ENCODE measurements at places on chromosomes 7 and 10.

- no peak for DNase-seq
Measured at GRCh38 chr7:122727354-122727753, 24.6 kb upstream of the RNF148 start.

GRCh38 chr10:77496941-77497420 is 140.6 kb downstream of the KCNMA1 start:
- DNase-seq = no peak

- DNase-seq = no peak
Measured at GRCh38 chr10:70162892-70163201, 7.5 kb downstream of the SAR1A start.

GRCh38 chr10:65891073-65891981 is 1034.5 kb upstream of the LRRTM3 start:
- no peak for DNase-seq

DNA sequence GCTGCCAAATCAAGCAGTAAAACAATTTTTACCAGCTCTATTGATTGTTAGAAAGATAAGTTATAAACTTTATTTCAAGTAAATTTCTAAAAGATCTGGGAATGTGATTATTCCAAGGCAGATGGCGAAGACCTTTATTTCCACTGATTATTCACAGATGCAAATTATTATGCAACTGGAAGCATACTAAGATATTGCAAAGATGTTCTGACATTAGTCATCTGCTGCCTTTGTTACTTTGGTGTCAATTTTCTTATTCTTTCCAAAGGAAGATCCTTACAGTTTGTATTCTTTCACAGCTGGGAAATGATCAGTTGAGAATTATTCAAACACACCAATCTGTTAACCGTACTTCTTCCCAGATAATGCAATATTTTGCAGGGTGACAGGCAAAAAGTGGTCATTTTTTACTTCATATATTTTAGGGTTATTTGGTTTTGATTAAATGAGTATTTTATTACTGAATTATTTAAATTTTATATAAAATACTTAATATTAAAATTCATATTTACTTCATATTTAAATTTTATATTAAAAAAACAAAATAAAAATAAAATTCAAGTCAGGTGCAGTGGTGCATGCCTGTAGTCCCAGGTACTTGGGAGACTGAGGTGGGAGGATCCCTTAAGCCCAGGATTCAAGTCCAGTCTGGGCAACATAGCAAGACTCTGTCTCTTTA is 171.3 kb downstream of the FZD1 start:
- no peak for DNase-seq

DNA sequence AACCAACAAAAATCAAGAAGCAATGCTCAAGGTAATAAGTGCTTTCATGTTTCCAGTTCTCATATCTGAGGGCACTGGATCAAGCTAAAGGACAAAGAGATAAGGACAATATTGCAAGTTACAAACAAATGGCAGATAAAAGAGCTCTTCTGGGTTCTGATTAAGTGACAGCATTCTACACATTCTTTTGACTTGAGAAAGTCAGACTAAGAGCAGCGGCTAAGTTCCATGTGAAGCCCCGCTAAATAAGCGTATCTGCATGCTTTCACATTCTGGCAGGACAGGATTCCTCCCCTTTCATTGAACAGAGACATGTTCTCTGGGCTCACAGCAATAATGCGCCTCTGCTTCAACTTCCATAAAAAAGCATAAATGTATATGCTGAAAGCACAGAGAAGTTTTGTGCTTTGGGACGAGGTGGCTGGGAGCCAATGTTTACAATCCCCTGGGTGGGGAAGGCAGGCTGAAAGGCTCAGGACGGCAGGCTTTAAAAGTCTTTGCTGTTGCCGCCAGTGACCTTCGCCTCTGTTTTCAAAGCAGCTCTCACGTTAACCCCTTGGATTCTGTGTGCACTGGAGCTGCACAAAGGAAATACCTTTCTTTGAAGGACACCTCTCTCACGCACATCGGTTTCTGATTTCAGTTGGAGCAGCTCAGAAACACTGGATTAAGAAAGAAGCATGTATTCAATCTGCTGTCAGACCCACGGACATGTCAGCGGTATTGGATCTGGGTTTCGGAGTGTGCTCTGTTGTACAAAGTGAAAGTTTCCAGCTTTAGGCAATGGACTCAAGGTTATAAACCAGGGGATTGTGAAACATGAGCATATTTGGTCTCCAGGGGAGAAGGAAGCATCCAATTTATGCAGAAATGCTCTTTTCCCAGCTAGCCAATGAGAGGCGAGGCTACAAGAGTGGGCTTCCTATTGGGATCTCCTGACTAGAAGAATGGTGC is 105.4 kb upstream of the FAM133B start:
- no peak for DNase-seq

- DNase-seq = no peak
Measured at GRCh38 chr10:126013489-126014281, 117.3 kb downstream of the FANK1 start.

DNA sequence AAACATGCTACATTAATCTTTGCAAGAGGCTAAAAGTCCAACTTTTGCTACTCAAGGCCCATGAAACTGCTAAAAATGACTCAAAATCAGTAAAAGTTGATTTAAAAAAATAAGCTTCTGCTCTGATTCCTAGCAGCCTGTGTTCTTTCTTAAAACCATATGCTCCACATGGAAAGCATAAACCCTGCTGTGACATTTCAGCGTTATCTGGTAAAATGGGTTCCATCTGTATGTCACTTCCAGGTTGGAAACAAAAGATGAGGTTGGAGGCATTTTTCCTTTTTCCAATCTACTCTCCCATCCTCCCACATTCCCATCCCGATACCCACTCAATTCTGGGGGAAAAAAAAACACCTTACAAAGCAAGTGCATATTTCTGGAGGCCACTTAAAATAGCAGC is 439.5 kb downstream of the NEBL start:
- DNase-seq = no peak

- DNase-seq = no peak
Measured at GRCh38 chr10:34627331-34627730, 187.8 kb downstream of the PARD3 start.

- DNase-seq = no peak
Measured at GRCh38 chr10:93255546-93255945, 181.9 kb downstream of the CYP26A1 start.

GRCh38 chr7:17545348-17545747 is 246.9 kb downstream of the AHR start:
- no peak for DNase-seq

- no peak for DNase-seq
Measured at GRCh38 chr10:44958196-44958897, 1.3 kb upstream of the RASSF4 start.

- no peak for DNase-seq
Measured at GRCh38 chr7:130274983-130275591, 8.4 kb downstream of the CPA2 start.

GRCh38 chr10:4069491-4069890 is 284.5 kb upstream of the KLF6 start:
- DNase-seq = no peak

DNA sequence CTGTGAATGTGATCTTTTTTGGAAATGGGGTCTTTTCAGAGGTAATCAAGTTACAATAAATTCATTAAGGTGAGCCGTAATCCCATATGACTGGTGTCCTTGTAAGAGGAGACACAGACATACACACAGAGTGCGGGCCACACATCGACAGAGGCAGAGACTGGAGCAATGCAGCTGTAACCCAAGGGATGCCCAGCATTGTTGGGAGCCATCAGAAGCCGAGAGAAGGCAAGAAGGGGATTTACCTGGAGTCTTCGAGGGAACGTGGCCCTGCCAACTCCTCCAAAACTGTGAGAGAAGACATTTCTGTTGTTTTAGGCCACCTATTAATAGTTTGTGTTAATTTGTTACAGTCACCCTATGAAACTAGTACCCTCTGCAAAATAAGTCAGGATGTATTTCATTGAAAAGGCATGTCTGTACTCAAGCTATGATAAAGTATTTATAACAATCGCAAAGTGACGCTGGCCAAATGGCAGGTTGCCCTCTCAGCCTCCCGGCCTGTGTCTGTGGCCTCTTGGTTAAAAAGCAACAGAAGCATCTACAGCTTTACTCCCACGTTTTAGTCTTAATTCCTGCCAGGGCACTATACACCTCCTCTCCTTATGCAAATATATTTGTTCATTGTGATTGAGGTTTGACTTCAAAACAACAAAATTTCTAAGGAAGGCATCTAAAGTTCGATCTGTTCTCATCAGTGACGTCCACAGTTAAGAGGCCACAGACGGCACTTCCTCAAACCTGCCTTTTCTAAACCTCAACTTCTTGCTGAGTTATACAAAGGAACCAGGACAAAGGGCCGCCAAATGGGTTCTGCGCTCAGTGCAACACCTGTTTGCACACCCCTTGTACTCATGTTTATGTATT is 46.8 kb downstream of the HIPK2 start:
- no peak for DNase-seq

- no peak for DNase-seq
Measured at GRCh38 chr10:31268444-31269303, 50.3 kb upstream of the ZEB1 start.

- no peak for DNase-seq
Measured at GRCh38 chr10:36195364-36195763, 553.3 kb upstream of the FZD8 start.

DNA sequence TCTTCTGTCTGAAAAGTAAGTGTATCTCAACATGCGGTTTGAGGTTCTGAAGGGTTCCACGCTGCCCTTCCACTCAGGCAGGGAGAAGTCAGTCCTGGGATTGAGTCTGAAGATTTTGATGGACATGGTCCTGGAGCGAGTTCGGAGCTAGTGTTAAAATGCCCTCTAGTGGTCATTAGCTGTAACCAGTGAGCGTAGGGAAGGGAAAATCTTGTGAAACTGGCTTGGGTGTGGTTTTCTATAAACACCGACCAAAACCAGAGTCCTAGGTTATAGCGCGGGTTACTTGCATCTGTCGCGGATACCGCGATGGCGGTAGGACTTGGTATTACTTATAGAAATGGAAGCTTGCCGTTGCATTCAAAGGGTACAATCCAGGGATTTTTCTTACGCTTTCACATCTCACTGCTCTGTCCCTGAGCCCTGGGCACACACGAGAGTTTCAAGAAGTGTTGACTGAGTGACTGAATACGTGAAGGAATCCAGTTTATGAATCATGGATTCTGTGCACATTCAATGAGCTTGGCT is 348.2 kb upstream of the C7orf33 start:
- no peak for DNase-seq

DNA sequence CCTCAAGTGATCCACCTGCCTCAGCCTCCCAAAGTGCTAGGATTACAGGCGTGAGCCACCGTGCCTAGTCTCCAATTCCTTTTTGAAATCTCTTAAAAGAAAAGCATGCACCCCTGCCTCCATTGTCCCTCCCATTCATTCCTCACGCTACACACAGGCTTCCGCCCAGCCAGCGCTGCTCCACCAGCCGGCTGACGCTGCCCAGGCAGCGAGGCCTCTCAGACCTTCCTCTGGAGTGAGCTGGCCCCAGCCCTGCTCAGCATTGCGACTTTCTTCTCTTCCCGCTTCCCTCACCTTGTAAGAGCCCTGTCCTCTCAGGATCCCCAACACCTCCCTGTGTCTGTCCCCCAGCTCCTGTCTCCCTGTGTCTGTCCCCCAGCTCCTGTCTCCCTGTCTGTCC is 23.6 kb downstream of the RGS10 start:
- no peak for DNase-seq

- no peak for DNase-seq
Measured at GRCh38 chr10:123380491-123381085, 226.4 kb downstream of the BUB3 start.

- no peak for DNase-seq
Measured at GRCh38 chr7:112782498-112782897, 7.7 kb downstream of the TMEM168 start.

DNA sequence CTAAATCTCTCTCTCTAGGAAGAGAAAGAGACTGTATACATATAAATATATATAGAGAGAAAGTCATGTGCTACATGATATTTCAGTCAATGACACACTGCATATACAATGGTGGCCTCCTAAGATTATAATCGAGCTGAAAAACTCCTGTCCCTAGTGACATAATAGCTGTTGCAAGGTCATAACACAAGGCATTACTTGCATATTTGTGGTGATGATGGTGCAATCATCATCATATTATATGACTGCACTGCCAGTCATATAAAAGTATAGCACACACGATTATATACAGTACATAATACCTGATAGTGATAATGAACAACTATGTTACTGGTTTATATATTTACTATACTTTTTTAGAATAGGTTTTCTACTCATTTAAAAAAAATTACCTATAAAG is 316.7 kb downstream of the FGFR2 start:
- DNase-seq = no peak

DNA sequence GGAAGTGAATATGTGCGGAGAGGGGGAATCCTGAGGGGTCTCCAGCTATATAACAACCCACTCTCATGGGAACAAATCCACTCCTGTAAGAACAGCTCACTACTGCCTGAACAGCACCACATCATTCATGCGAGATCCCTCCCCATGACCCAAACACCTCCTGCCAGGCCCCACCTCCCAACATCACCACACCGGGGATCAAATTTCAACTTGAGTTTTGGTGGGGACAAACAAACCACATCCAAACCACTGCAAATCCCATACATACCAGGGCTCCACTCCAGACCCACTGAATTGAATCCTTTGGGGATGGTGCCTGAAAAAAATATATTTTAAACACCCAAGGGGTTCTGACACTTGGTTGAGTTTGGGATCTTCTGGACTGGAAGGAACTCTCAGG is 181.5 kb upstream of the PLXNA4 start:
- no peak for DNase-seq

GRCh38 chr7:92131093-92131492 is 3.2 kb downstream of the CYP51A1 start:
- no peak for DNase-seq

DNA sequence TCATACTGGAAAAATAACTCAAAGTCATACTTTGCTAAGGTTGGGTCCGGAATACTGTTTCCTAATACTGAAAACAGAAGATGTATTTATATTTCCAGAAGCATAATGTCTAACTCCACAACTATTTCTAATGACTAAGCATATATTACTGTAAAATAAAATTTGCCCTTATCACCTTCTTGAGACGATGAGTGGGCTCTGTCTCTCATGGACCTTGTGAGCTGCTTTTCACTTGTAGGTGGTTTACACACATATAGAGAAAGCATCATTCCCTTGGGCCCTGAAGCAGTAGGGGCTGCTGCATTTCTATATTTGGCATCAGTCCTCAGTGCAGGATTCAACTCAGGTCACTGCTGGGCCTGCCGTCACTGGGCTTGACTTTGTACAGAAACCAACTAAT is 10.7 kb upstream of the FAM13C start:
- no peak for DNase-seq
